Motor neuron (in vitro differentiated cells): ENCODE measurements at places on chromosomes 6 and 20. TPM values are rescaled to one million over a fixed set of nuclear protein-coding genes. Genes with fewer than 3 reads are reported as not detected.

PPP1R14C gene
- 9.0 and 10.2 TPM in 2 replicates for total RNA-seq

DNA sequence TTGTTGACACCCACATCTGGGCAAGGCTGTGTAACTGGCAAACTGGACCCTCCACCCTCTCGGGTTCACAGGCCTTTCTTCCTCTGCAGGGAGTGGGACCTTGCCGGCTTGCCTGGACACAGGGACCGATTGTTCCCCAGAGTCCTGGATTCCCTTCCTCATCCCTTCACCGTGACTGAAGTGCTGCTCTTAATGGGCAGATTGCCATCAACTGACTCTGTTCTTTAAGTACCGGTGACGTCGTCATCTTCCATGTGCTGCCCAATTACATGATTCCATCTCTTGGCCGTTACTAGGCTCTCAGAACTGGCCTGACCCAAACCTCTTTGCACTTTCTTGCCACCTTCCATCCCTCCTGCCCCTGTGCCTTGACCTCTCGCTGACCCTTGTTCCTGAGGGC lies 85.4 kb downstream of the EYA4 start:
- no peak for ATAC-seq

DNA sequence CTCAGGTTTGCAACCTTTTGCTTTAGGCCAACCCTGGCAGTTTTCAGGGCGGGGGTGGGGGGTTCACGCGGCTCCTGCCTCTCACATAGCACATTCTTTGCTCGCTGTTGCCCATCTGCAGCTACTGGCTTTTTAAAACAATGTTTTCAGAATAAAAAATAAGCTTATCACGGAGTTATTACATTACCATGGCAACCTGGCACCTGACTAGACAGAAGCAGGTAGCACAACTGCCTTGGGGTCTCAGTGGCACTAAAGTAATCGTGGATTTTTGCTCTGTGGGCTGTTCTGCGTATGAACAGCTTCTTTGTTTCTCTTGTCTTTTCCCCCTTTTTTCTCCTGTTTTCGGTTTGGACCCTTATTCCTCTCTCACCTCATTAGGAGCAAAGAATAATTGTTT lies 9.1 kb upstream of the MANBAL start:
- no peak for ATAC-seq

DNA sequence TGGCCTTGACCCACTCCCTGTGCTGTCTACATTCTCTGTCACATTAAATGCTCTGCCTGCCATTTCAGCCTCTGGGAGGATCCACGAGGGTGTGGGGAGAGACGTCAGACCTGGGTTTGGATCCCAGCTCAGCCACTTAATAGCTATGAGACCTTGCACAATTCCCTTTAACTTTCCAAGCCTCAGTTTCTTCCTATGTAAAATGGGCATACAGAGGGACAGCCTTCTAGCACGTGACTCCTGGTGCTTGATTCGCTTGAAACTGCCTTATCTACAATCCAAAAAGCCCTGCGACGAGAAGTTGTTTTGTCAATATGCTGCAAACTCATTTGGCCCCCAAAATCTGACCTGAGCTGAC lies 40.0 kb downstream of the TOX2 start:
- ATAC-seq, result peak; percentile 1

DNA sequence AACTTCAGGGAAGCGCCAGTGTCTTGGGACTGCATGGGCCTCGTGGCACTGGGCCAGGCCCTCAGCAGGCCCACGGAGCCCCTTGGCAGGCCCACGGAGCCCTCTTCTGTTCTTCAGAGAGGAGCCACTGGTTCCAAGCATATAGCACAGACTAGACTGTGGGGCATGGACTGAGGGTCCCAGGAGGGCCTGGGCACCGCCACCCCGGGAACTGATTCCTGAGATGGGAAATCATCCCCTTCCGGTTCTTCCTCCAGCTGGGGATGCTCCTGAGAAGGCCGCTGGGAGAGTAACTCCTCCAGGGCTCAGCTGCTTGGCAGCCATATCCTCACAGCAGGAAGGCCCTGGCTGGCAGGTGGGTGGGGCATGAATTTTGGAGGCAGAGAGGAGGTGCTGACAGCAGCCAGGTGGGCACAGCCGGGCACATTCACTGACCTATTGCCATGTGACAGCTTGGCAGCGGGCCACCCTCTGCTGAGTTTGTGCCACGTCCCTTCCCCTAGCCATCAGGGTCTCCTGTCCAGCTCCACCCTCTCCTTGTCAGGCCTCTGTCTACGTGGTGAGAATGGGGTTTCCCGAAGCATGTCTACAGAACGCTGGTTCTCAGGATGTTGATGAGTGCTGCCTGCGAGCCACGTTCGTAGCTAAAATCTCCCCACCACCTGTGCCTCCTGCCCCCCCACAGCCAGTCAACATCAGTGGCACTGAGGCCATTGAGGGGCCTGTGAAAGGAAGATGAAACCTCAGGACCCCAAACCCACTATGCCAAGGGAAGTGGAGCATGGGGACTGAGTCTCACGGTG lies 152.1 kb downstream of the TAF4 start:
- ATAC-seq, result no peak

- ATAC-seq, result no peak
Measured at GRCh38 chr6:90080876-90081481, 186.7 kb downstream of the GJA10 start.

BEND6 gene
- total RNA-seq, result 6.1 and 7.4 TPM in 2 replicates

DNA sequence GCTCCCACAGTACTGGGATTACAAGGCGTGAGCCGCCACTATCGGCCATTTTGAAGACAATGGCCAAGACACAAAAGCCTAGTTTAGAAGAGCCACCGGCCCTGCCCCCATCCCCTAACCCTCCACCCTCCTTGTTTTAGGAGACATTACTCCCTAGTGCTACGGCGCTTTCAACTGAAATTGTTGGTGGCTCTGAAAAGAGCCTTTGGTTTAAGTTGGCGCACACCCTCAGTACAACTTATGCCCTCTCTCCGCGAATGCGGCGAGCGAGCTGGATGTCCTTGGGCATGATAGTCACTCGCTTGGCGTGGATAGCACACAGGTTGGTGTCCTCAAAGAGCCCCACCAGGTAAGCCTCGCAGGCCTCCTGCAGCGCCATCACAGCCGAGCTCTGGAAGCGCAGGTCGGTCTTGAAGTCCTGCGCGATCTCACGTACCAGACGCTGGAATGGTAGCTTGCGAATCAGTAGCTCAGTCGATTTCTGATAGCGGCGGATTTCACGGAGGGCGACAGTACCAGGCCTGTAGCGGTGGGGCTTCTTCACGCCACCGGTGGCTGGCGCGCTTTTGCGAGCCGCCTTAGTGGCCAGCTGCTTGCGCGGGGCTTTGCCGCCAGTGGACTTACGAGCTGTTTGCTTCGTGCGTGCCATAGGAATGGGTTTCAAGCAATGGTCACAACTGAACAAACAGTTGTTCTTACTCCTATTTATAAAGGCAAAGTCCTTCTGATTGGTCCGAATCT lies 114.9 kb upstream of the BTN3A2 start:
- peak; percentile 72 for ATAC-seq

MICAL1 gene
- 26.1 and 30.5 TPM in 2 replicates for total RNA-seq

GRCh38 chr6:16832721-16833120 lies 71.5 kb upstream of the ATXN1 start:
- no peak for ATAC-seq

- no peak for ATAC-seq
Measured at GRCh38 chr6:101528801-101529200, 135.3 kb downstream of the GRIK2 start.

GRCh38 chr6:46367354-46368168 lies 123.7 kb downstream of the RCAN2 start:
- ATAC-seq, result peak; percentile 68

DDR1 gene
- total RNA-seq, result 146 and 156 TPM in 2 replicates

DNA sequence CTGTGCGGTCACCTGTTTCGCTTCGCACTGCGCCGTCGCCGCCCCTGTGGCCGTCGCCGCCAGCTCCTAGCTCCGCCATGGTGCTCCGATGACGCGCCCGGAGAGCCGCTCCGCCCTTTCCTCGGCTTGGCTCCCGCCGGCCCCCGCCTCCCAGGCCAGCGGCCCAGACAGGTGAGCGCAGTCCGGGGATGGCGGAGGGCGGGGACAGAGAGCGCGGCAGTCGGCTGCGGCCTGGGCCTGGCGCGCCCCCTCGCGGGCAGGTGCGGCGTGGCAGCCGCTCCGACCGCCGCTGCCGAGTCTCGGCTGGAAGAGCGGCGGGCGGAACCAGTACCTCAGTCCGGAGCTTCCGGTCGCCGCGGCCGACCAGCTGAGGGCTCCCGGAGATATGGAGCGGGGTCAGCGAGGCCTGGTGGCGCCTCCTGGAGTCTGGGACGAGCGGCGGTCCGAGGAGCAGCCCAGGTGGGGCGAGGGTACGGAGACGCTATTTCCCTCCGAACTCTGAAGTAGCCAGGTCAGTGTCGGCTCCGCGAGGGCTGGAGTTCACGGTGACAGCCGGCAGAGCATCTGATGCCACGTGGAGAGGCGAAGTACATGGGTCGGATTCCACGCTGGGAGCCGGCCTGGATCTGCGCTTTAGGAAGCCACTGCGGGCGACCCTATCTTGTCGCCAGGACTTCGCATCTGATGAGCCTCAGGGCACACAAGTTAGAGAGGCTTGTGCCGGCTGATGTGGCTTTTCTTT lies at the start of gene MAP7:
Gene MAP7, minus strand, starts transcription at position 93 of the 742 bp plus-strand sequence. Its CDS starts 14 bp downstream, at position 79.
- ATAC-seq, result peak; percentile 92

- peak; percentile 41 for ATAC-seq
Measured at GRCh38 chr6:156408655-156409054, 368.5 kb upstream of the ARID1B start.

GRCh38 chr6:82957868-82958245 lies 107.8 kb downstream of the UBE3D start:
- ATAC-seq, result no peak

GRCh38 chr6:147131532-147132128 lies 72.6 kb upstream of the STXBP5 start:
- peak; percentile 84 for ATAC-seq

DNA sequence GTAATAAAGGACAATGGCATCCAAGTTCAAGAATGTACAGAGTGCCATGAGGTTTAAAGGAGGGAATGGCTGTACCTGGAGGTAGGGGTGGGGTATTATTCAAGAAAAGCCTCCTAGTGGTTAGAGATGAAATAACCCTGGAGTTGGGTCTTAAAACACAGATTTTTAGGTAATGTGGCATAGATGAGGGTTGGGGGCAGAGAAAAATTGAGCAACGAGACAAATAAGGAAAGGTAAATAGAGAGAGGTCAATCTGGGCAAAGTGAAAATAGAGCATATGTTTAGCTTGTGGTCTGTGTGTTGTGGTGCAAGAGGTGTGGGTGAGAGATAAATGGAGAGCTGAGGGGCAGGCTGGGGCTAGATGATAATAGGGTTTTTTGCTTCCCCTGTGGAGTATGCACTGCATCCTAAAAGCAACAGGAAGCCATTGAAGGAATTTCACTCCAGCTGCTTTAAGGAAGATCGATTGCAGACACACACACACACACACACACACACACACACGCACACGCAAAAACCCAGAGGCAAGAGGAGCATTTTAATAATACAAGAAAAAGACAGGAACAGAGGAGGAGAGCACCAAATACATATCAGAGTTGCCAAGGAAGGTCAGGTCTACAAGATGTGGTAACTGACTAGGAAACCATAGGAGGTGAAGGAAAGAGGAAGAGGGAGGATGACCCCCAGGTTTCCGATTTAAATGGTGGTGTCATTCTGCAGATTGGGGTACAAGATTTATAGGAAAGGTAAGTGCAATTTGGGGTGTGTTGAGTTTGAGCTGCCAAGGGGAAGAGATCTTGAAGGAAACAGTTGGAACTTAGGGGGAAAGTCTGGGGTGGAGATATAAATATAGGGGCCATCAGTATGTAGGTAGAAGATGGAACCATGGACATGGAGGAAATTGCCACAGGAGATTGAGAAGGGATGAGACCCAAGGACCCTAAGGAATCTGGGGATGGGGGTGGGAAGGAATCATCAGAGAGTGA lies 31.3 kb upstream of the ADGRF1 start:
- ATAC-seq, result no peak

DNA sequence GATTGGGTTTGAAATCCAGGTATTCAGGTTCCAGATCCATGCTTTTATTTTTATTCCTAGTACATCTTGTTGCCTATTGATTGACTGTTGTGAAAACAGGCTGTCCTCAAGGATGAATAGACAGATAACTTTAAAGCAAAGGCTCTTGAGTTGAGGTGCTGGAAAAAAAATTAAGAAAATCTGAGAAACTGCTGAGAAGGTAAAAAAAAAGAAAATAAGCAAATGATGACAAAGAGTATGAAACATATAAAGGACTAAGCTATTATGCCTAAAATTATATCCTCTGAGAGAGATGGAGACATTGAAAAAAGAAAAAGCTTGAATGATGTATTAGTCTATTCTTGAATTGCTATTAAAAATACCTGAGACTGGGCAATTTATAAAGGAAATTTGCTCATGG lies 392.3 kb upstream of the RGS17 start:
- no peak for ATAC-seq

DNA sequence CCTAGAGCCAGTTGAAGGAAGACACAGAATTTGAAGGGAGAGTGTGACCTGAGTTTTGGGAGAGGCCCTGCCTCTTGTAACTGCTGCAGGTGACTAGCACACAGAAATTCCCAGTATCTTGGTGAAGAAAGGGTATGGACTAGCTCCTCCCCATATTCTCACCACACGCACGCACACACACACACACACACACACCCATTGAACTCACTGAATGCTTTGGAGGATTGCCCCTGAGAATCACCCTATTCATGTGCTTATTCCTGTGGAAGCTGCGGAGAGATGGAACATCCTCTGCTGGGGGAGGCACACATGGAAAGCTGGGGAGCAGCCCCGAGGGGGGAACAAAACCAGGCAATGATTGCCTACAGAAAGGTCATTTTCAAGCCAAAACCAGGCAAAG lies 6.2 kb upstream of the LMBRD1 start:
- peak; percentile 52 for ATAC-seq

DNA sequence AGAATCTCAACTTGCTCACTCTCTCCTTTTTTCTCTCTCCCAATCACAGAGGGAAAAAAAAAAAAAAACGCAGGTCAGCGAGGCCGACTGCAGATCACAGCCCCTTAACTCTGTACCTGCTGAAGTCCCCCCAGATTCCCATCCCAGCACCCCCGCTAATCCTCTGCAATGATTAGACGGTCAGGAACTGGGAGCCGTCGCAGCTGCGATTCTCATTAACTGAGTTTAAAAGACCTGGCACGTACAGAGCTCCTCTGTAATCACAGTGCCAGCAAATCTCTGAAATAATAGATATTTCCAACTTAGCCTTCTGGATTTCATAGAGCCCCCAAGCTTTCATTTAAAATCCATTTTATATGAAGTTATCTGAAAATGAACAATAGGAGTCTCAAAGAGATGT lies 84.4 kb downstream of the ANKRD60 start:
- ATAC-seq, result no peak

DNA sequence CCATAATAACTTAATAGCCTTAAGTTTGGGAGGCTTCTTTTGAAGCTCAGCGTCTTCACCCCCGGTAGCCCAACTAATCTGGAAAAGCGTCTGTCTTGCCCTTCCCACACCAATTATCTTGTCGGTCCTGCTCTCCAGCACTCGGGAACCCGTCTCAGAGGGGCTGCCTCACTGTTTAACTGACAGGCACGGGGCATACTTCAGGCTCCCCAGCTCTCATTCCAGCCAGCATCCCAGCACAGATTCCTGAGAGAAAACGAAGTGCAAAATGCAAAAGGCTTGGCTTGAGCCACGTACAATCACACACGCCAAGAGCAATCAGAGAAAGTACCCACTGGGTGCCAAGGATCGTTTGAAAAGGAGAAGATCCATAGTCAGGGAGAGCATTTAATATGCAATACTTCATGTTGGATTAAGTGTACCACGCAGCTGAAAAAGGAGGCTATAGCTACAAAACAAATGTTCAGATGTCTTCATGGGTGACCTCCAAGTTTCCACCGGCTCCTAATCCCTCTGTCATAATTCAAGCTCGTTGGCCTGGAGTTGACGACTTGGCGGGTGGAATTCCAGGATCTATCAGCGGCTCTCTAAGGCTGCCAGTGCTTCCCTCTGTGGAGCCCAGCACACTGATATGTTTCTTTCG lies 53.7 kb upstream of the STX16 start:
- peak; percentile 56 for ATAC-seq
